ENCODE measurements at places on chromosomes 1 and 21.

DNA sequence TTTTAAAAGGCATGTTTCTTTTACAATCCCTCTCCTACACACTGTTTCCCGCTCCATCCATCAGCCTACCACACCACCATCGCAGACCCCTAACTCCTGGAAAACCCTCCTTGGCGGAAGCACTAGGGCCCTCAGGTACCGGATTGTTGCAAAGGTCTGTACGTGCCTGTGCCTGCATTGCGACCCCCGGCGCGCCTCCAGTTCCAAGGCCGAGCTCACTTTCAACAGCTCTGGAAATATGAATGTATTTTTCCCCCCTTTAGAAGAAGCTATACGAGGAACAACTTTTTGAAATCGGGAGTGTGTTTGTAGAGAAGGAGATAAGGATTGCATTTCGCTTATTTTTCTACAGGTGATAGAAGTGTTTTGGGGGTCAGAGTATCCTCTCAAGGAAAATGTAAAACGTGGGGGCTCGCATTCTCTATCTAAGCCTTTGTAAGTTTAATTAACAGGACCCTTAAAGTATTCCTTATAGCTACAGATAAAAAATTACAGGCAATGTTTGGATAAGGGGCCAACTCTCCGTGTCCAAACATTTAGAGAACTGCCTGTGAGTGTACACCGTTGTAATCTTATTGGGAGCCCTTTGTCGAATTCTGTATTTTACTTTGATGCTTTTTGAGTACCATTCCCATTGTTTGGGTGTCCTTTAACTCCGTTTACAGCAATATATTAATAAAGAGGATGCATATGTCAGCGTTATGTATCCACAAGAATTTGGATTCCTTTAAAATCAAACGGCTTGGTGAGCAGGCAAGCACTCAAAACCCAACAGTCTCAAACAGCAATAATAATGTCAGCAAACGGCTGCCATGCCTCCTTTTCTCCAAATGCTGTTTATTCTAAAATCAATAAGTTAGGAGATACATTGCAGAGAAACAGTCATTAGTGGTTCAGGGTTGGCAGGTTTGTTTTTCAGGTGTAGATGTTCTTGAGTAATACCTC, 5.9 kb downstream of the PRRX1 start:
- DNase-seq: peak; percentile 29

- peak; percentile 61 for DNase-seq
Observed at GRCh38 chr1:100130552-100131077, 2.1 kb downstream of the SASS6 start.

DNA sequence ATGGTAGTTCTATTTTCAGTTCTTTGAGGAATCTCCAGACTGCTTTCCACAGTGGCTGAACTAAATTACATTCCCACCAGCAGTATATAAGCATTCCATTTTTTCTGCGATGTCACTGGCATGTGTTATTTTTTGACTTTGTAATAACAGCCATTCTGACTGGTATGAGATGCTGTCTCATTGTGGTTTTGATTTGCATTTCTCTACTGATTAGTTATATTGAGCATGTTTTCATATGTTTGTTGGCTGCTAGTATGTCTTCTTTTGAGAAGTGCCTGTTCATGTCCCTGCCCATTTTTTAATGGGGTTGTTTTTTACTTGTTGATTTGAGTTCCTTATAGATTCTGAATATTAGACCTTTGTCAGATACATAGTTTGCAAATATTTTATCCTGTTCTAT, 87.9 kb downstream of the RPS6KC1 start:
- DNase-seq: no peak

GRCh38 chr1:64514197-64514765, 44.4 kb downstream of the CACHD1 start:
- DNase-seq: peak; percentile 47

DNA sequence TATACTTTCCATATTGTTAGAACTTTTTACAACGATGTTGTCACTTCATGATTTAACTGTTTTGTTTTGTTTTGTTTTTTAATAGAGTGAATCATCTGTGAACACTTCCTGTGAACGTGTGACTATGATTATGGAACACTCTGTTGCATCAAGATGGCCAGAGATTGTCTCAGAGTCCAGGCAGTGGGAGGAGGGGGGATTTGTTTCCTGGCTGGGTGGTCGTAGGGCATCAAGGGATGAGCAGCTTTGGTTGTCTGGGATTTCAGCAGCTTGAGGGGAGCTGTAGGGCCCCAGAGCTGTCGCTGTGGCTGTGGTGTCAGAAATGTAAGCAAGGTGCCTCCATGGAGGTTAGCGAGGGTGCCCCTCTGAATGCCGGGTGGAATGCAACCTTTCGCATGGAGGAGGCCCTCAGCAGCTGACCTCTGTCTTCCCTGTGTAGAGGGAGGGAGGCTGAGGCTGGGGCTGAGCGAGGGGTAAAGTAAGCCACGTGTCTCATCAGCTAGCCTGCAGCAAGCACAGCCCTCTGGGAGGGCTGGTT, 21.4 kb downstream of the NEK2 start:
- DNase-seq: no peak

DNA sequence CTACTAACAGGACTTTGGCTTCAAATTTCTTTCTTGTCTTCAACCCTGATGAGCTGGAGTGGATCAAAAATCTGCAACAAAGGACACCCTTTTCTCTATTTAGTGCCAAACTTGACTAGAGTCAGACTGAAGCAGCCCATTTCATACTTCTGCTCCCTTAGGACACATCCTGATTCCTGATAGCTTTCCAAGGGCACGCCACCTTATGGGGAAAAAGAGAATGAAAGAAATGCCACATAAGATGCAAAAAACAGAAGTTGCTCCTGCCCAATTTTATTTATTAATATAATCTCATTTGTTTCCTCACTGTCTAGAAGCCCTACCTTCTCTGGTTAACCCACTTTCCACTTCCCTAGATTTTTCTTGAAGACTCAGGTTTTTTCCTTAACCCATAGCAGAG, 72.7 kb upstream of the NBPF4 start:
- no peak for DNase-seq

GRCh38 chr21:27838573-27838972, 871.7 kb upstream of the ADAMTS5 start:
- no peak for DNase-seq

DNA sequence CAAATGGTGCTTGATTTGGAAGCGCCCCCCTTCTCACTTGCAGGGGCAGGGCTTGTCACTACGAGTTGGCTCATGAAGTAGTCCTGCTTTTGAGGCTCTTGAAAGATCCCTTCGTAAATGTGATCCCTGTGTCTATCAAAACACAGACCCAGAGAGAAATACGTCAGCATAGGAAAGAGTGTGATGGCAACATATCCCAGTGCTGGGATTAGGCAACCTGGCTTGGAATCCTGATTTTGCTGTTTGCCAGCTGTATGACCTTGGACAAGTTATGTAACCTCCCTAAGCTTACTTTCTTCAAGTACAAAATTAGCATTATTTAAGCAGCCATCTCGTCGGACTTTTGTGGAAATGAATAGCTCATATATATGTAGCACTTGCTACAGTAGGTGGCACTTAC, 228.4 kb downstream of the ATG4C start:
- no peak for DNase-seq

DNA sequence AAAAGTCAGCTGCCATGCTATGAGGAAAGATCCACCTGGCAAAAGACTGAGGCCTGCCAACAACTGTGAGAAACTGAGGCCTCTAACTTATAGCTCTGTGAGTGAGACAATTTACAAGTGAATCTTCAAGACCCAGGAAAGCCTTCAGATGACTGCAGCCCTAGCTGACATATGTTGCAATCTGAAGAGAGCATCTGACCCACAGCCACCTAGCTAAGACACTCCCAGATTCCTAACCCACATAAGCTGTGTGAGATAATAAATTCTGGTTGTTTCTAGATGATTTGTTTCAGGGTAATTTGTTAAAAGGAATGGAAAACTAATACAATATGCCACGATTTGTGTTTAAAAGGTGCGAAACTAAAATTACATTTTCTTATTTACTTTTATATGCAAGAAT, 55.1 kb downstream of the HFM1 start:
- no peak for DNase-seq

DNA sequence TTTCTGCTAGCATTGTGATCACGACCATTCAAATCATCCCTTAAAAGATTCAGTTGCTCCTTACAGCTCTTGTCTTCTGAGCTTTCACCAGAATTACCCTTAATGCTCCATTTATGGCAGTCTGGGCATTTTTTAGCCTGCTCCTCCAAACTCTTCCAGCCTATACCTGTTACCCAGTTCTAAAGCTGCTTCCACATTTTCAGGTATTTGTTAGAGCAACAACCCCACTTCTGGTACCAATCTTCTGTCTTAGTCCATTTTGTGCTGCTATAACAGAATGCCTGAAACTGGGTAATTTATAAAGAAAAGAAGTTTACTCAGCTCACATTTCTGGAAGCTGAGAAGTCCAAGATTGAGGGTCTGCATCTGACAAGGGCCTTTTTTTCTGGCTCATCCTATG, 17.2 kb downstream of the MYBPH start:
- DNase-seq: no peak

- peak; percentile 18 for DNase-seq
Observed at GRCh38 chr1:117368116-117369108, 1.2 kb downstream of the MAN1A2 start.

GRCh38 chr21:16087523-16087922, 357.7 kb downstream of the USP25 start:
- DNase-seq: no peak

DNA sequence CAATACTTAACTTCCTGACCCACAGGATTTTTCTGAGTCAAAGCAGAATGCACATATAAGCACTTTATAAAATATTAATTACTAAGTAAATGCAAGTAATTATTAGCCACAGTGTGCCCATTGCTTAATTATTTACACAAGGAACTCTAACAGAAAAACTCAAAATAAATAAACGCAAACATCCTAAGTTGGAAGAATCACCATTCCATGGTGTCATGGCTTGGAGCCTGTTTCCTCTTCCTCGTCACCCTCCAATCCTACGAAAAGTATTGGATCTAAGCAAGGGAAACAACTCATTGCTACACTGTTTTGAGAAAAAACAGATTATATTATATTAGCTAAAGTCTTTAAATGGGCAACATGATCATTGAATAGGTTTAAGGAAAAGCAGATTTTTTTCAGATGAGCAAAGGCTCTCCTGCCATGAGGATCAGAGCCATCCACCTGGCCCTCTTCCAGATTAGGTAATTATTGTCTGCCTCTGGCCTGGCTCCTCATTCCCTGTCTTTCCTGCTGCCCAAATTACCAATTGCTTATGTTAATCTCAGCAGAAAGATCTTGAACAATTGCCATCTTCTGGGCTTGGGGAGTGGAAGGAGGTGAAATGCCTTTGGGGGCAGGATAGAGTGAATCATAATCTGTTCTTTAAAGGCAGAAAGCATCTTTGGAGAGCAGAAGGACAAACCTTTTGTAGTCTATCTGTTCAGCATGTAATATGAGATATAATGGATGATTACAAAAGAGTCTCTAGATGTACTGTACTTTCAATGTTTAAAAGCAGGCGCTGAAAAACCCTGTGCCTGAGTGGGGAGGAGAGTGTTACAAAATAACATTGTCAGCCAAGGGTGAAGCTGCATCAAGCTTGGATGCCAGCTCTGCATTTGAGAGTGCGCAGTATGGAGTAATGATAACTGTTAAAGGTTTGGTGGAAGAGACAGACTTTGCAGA, 121.2 kb downstream of the DUSP10 start:
- no peak for DNase-seq

- DNase-seq: no peak
Observed at GRCh38 chr1:34663031-34663430, 91.8 kb upstream of the GJB5 start.

DNA sequence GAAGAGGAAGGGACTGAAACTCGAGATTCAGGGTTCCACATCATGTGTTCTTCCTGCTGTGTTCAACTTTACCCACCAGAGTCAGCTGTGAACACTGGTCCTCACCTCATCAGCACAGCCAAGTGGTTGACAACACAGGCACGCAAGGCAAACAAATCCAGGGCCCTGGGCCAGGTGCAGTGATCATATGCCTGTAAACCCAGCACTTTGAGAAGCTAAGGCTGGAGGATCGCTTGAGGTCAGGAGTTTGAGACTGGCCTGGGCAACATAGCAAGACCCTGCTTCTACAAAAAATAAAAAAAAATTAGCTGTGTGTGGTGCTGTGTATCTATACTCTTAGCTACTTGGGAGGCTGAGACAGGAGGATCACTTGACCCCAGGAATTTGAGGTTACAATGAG, 8.4 kb upstream of the XKR8 start:
- peak; percentile 47 for DNase-seq

- DNase-seq: no peak
Observed at GRCh38 chr21:35265170-35265877, 216.2 kb upstream of the RUNX1 start.

- no peak for DNase-seq
Observed at GRCh38 chr21:32136546-32136945, 142.3 kb downstream of the MIS18A start.

GRCh38 chr1:186390925-186391324, 15.3 kb downstream of the ODR4 start:
- no peak for DNase-seq

DNA sequence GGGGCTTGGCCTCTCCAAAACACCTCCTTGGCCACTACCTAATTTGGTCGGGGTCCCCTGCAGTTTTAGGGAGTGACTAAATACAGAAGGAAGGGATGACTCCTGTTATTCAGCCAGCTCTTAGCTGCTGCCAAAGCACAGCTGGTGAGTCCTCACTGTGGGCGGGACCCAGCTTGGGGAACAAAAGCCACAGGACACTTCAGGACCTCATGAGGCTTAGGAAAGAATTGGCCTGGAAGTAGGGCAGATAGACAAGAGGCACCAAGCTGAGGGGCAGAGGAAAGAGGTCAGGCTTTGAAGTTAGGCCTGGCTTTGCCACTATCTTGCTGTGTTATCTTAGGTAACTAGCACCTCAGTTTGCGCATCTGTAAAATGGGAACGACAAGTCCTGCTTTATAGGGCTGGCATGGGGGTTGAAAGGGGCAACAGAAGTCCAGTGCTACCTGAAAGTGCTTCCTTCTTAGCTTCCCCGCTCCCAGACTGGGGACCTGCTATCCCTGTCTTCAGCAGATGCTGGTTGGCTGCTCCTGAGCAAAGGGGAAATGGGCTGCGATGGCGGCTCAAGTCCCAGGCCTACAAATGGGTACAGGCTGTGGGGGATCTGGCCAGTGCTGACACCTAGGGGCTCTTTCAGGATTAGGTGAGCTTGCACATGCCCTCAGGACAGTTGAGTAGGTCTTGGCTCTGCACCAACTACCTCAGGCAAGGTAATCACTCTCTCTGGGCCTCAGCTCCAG, 15.7 kb downstream of the IFI6 start:
- peak; percentile 64 for DNase-seq

DNA sequence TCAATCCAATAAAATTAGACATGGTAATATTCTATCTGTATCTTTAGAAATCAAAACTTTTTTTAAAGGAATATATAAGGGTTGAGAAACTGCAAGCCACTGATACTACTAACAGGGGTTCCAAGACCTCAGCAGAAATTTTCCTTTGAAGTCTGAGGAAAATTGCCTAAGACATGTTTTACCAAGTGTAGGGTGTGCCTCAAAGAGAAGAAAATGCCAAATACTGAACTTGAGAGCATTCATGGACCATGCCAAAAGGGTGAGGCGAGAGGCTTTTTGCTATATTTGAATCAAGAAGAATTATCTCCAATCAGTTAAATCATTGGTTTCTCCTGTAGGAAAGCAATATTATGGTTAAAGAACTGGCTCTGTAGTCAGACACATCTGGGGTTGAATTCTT, 207.9 kb upstream of the B3GALT2 start:
- no peak for DNase-seq

GRCh38 chr1:181101581-181102226, 13.2 kb downstream of the IER5 start:
- peak; percentile 50 for DNase-seq

- DNase-seq: no peak
Observed at GRCh38 chr1:245453541-245453940, 298.8 kb downstream of the KIF26B start.
